HT1080 (cell line): ENCODE measurements at places on chromosomes 13 and 19.

DNA sequence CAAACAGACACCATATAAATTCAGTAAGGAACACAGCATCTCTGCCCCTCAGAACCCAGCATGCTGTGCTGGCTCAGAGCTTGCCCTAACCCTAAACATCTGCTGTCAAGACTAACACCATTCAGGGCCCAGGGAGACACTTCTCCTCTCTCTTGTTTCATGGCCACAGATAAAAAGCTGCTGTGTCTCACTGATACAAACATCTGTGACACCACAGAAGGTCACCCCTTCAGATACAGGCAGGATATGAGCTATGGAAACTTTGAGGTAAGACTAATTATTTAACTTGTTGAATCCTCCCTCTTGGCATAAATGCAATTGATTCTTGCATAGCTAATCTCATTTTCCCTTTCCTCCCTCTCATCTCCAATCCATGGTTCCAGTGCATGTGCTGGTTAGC, 61.6 kb upstream of the GPR12 start:
- no peak for DNase-seq

- peak; percentile 52 for DNase-seq
Observed at GRCh38 chr13:75258159-75258782, 223.7 kb downstream of the TBC1D4 start.

DNA sequence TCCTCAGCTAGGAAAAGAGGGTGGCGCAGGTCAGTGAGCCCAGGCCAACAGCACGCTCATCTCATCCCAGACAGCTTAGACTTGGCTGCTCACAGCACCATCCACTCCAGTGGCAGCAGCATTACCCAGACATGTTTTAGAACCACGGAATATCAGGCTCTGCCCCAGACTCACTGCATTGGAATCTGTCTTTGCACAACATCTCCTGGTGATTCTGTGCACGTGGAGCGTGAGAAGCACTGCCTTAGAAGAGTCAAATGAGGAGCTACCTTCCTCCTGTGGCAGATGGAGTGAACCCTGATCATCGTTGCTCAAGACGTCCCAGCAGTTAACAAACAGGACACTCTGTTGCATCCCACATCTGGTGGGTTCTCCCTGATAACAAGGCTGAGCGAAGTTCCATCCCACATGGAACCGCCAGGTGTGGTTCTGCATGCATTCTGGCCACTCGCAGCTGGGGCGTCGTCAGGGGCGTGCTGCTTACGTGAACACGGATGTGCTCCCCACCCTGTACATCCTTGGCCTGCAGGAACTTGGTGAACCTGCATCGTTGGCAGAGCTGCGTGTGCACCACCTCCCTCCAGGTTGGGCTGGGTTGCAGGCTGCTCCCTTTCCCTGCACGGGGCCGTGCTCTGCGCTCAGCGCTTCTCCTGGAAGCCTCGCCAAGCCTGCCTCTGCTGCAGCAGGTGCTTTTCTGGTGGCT, 25.2 kb upstream of the ATP11A start:
- DNase-seq = no peak

- DNase-seq = no peak
Observed at GRCh38 chr19:1401138-1401888, at the start of gene GAMT. Gene GAMT, minus strand, starts transcription at chr19:1401542. Its CDS starts 66 bp downstream, at chr19:1401476.

DNA sequence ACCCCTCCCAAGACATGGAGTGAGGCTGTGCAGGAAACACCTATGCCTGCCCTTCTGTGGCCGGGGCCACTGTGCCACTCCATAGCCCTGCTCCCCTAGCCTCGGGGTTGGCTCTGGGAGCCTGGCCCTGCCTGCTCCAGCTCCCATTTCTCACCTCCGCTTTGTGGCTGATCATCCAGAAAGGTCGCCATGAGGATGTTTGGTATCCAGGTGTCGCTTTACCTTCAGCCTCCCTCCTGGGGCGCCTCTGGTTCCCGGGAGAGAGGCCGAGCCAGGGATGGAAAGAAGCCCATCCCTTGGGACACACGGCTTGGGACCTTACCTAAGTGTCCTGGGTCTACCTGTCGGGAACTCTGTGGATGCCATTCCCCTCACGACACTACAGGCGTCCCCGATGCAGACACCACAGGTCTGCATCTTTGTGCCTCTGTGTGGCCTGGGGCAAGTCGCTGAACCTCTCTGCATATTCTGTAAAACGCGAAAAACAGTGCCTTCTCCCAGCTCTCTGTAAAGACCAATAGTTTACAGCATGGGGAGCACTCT, 3.4 kb upstream of the MCF2L start:
- no peak for DNase-seq

DNA sequence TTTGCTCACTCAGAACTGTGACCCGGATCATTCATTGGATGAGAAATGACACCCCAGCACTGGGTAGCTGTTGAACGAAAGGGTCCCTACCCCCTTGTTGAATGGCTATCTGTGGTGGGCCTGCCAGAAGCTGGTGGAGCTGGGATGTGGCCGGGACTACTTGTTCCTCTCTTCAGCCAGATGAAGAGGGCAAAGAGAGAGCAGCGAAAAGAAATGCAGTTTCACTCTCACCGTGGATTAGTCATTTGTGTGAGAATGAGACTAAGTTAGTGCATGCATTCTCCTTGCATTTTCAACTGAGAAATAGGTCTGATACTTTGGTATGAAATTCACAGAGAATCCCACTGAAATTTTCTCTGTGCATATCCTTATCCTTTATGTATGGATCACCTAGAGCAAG, 553.1 kb downstream of the IRS2 start:
- no peak for DNase-seq

GRCh38 chr19:56951672-56952071, 111.1 kb upstream of the PEG3 start:
- no peak for DNase-seq

GRCh38 chr13:112723771-112724170, 33.9 kb downstream of the ATP11A start:
- no peak for DNase-seq

- DNase-seq = no peak
Observed at GRCh38 chr19:7691497-7691896, 10.4 kb downstream of the FCER2 start.

DNA sequence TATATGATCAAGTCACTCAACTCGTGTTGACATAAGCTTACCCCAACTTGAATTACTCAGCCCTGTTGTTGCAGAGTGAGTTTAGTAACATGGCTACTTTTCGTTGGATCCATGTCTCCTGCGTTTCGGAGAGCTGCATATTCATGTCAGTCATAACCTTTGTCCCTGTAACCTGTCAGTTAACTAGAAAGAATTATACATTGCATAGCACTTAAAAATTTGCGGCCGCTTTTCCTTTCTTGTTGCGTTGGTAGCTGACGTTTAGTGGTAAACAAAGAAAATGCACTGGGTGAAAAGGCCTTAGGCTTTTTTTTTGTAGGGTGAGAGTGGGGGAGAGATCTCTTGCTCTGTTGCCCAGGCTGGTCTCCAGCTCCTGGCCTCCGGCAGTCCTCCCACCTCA, 14.2 kb downstream of the ZNF507 start:
- no peak for DNase-seq

DNA sequence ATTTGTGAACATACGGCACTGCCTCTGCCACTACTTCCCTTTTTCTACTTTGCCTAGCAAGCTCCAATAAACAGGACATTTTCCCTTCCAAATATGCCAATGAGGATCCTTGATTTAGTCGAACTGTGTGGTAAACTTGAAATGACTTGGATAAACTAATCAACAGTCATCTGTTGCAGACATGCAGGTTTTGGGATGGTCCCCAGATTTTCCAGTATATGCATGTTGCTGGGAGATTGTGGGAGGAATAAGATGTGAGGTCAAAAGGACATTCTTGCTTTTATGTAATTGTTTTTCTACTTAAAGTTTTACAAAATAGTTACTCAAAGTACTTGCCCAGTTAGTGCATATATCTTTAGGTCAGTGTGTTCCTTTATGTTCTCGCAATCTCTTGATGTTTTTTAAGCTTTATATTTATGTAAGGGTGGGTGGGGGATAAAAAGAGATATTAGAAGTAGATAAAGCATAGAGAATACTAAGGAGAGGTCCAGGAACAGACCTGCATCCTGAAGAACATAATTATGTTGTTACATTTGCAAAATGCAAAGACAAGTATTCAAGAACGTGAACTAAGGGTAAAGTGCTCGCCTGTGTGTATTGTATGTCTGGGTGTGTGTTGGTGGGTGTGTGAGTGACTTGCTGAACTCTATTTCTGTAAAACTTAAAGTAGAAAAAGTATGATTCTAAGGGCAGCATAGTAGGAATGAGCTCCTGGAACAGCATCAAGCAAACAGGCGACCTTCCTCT, 88.4 kb upstream of the OXGR1 start:
- no peak for DNase-seq
